Psoas muscle (tissue), 8 donors: ENCODE measurements at places on chromosomes 6 and 20. TPM values are rescaled to one million over a fixed set of nuclear protein-coding genes. Genes with fewer than 3 reads are reported as not detected.
A peak's percentile ranks its signal among the peaks of the same experiment; 100 is the strongest.

The COL10A1 gene
- polyA plus RNA-seq = 0.08 TPM

The TMEM151B gene
- polyA plus RNA-seq = 0.04 TPM

The SPINT3 gene
- not detected for polyA plus RNA-seq

DNA sequence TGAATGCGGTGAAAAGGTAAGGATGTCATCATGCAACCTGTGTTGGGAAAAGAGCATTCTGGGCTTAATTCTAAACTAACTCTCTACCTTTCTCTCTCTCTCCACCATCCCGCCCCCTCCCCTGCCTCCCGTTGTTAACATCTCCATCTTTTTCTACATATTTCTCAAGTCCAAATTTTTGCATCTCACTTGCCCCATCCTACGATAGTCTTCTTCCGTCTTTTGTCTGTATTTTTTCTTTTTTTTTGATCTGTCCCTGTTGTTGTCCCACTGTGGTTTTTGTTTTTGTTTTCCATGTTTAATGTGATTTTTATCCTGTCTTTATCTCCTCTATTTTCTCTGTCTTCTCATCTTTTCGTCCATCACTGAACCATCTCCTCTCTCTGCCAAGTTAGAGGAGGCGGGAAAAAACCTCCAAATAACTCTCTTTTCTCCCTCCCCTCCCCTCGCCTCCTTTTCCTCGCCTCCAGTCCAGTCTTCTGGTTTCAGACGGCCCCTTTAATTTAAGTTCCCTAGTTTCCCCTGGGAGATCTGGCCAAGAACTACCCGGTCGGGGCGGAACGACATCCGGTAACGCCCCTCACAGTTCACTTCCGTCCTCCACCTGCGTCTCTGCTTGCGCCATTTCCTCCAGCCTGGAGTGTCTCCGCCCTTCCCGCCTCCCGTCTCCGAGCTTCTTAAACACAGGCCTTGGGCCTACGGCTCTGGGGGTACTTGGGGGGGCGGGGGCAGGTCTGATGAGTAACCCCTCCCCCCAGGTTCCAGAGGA is at the start of gene NFKBIL1:
Gene NFKBIL1 (plus strand): TSS at position 651 of the 769 bp plus-strand sequence. CDS start 87 bp downstream, at position 738.
- DNase-seq = peak; percentile 95

- no peak for DNase-seq
Measured at GRCh38 chr6:6811128-6812009, 222.8 kb downstream of the LY86 start.
